ENCODE measurements at places on chromosomes 4 and X.

GRCh38 chr4:48570646-48571220 is 80.7 kb downstream of the ZAR1 start:
- DNase-seq: no peak

- DNase-seq: no peak
These were observed 137.1 kb downstream of the ARSF start for GRCh38 chrX:3178329-3178728.

GRCh38 chr4:3582091-3582475 is 49.9 kb upstream of the LRPAP1 start:
- no peak for DNase-seq

DNA sequence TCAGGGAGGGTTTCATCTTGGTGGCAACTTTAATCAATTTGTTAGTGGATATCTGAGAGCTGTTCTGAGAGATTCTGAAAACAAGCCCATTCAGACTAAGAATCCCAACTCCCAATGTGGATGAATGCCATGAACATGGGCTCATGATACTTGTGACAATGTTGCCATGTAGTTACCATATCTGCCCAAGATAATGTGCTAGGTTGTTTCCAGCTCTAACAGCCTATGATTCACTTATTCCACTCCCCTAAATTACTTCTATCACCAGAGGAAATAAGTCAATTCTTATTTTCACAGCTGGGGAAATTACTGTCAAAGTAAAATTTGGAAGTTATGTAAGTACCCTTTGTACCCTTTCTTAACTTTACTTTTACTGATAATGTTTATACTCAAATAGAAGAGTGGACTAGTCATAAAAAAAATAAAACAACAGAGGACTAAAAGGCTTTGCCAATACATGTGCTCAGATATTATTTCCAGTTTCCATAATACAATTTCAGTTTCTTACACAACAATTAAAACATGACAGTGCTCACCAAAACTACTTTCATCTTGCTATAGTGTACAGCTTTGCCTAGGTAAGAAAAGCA is 1101.7 kb upstream of the INTU start:
- no peak for DNase-seq

DNA sequence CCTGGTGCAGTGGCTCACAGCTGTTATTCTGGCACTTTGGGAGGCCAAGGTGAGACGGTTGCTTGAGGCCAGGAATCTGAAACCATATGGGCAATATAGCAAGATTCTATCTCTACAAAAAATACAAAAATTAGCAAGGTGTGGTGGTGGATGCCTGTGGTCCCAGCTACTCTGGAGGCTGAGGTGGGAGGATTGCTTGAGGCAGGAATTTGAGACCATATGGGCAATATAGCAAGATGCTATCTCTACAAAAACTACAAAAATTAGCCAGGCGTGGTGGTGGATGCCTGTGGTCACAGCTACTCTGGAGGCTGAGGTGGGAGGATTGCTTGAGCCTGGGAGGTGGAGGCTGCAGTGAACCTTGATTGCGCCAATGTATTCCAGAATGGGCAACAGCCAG is 2.3 kb downstream of the ADGRG4 start:
- DNase-seq: no peak

- DNase-seq: no peak
These were observed 36.1 kb upstream of the TLR2 start for GRCh38 chr4:153647975-153648374.

GRCh38 chr4:76830964-76831703 is 66.8 kb downstream of the SOWAHB start:
- peak; percentile 63 for DNase-seq

DNA sequence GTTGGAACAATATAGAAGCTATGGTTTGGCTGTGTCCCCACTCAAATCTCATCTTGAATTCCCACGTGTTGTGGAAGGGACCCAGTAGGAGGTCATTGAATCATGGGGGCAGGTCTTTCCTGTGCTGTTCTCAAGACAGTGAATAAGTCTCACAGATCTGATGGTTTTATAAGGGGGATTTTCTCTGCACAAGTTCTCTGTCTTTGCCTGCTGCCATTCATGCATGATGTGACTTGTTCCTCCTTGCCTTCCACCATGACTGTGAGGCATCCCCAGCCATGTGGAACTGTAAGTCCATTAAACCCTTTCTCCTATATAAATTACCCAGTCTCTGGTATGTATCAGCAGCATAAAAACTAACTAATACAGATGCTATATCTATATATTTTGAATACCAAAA is 135.2 kb upstream of the EDNRA start:
- no peak for DNase-seq

DNA sequence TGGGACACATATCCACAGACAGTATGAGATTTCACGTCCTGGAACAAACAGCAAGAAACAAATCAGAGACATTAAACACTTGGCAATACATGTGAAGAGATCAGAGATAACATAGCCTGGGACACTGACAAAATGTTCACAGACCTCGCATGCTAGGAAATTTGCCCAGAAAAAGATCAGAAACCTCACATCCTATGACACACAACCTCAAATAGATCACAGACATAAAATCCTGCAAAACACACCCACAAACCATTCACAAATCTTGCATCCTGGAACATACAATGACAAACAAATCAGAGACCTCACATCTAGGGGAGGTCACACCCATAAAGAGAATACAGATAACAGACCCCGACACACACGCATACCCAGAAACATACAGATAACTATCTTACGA is 18.0 kb downstream of the SUV39H1 start:
- DNase-seq: no peak

- no peak for DNase-seq
These were observed 172.1 kb downstream of the CBR4 start for GRCh38 chr4:168837922-168838321.

DNA sequence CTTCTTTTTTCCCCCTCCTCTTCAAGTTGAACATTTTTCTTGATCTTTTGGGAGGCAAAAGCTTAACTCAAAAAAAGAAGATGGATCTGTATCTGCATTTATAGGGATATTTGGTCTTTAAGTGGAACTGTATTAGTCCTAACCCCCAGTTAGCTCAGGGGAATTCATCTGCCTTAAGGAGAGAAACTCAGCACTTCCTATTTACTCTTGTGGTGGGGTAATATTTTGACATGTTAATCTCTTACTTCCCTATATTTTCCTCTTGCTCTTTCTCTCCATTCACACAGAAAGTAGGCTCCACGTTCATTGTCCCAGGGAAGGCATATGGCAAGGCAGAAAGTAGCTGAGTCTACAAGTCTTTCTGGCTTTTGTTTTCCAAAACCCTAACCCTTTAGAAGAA is 5.3 kb downstream of the LRRC66 start:
- DNase-seq: no peak

- peak; percentile 83 for DNase-seq
These were observed 37.0 kb upstream of the ZBTB33 start for GRCh38 chrX:120213438-120214265.

- DNase-seq: no peak
These were observed 55.6 kb downstream of the RTL9 start for GRCh38 chrX:110414273-110414672.

DNA sequence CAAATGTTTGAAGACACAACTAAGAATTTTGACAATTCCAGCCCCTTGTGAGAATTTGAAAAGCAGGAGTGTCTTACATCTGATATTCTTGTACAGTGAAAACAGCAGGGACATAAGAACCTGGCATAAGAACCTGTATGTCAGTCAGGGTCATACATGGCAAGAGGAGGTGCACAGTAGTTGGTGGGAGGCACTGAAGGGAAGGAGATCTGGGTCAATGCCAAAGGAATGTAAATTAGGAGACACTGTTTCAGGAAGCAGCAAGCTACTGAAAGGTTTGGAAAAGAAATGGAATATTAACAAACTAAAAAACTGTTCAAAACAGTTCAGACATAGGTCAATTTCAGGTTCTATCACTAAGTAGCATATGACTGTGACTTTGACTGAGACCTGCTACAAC is 25.0 kb upstream of the SPP1 start:
- DNase-seq: no peak

DNA sequence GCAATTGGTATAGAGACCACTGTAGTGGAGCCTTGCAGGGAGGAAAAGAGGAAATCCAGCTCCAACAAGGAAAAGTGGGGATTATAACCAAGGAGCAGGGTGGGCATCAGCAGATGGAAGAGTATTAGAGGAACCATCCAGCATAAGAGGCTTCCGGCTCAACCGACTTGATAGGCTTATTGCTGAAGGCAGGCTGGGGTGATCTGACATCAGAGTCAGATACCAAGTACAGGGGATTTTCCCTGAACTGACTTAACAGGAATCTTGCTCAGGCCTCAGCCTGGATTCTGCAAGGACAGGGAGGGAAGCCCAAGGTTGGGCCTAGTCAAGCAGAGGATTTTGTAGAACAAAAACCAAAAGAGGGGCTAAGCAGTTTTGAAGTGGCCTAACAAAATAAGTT is 129.6 kb downstream of the DCLK2 start:
- DNase-seq: no peak

GRCh38 chrX:70592091-70592490 is 147.5 kb downstream of the DLG3 start:
- DNase-seq: no peak

- no peak for DNase-seq
These were observed 223.3 kb downstream of the COL25A1 start for GRCh38 chr4:109079201-109079600.

- DNase-seq: no peak
These were observed 131.3 kb downstream of the ARHGAP10 start for GRCh38 chr4:147863111-147863747.

- DNase-seq: no peak
These were observed 42.2 kb upstream of the HPGD start for GRCh38 chr4:174564529-174564928.

DNA sequence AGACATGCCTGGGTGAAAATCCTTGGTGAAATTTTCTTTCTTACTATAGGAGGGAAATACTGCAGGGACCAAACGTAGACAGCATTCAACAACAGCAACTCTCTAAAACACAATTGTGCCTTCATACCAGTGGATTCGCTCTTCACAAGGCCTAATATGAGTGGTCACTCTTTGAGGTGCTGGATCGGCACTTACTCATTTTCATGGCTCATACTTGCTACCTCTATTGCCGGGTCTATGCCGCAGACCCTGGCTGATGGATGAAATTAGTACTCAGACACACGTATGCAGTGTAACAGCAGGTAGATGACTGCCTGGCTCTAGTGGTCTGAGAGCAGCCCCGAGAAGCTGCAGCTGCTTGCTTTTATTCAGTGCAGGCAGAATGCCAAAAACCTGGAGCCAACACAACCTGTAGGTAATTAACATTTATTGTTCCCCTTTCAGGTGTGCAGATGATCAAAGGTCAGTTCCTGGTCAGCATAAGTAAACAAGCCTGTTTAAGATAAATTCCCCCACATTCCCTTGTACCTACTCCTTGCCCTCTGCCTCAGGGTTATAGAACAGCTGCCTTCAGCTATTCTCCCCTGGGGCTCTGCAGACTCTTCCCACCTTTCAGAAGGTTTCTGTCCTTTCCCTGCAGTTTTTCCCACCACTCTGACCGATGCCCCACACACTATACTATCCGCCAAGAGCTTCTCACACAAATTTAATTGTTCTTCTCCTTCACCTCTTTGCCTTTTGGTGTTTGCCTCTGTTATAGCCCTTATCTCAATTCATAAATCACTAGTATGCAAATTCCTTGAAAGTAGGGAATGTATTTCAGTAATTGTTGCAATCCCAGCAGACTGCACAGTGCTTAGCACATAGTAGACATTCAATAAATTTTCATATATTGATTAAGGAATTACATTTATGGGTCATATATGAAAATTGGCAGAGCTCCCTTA is 210.0 kb downstream of the SPANXN3 start:
- no peak for DNase-seq

- DNase-seq: no peak
These were observed 13.7 kb upstream of the XAGE2 start for GRCh38 chrX:52355108-52355507.

- DNase-seq: no peak
These were observed 7.4 kb downstream of the ANKRD37 start for GRCh38 chr4:185404031-185404430.

Measured in eye (tissue), 1 donor.